ENCODE measurements at places on chromosomes 3 and 15.

DNA sequence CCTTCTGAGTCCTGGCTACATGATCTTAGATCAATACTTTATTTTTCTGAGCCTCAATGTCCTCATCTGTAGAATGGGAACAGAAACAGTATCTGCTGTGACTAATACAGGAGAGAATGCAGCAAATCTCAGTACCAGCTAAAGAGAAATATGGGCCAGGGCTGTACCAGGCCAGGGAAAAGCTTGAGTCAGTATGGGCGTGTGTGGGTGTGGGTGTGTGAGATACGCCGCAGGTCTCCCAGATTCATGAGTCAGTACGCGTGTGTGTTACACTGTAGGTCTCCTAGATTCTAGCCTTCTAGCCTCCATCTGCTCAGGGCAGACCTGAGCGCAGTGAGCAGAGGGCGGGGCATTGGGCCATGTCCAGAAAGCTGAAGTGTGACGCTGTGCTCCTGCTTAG, 15.2 kb downstream of the GNAI2 start:
- DNase-seq: no peak

DNA sequence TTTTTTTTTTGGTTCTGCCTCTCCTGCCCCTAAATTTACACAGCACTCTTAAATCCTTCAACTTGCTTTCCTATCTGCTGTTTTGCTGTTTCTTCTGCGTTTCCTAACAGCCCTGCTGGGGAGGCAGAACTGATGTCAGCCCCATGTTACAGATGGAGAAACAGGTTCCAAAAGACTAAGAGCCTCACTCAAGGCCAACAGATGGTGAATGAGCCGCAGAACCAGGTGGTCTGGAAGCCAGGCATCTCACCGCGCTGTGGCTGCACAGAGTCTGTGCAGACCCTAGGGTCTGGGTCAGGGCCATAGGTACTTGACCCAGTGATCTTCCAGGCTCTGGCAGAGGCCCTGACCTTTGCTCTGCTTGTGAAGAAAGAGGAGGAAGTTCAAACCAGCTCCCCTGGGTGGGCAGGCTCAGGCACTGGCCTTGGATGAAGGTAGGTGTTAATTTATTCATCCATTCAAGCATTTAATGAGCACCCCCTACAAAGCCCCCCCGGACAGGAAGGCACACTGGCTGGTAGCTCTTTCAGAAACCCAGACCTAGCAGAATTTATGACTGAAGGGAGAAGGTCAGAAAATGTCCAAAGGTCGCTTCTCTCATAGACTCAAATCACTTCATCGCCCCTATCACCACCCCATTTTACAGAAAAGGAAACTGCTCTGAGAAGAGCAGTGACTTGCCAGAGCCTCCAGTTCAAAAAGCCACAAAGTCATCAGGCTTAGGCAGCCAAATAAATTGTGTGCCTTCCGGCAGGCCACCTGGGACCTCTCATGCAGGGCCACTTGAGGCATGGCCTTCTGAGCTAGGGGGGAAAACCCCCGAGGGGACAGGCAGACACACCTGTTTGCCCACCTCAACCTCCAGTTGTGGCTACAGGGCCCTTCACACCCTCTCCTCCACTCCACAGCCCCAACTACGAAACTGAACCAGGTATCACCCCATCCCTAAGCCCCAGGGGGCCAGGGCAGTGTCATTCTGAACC, 2.7 kb downstream of the CHDH start:
- no peak for DNase-seq

DNA sequence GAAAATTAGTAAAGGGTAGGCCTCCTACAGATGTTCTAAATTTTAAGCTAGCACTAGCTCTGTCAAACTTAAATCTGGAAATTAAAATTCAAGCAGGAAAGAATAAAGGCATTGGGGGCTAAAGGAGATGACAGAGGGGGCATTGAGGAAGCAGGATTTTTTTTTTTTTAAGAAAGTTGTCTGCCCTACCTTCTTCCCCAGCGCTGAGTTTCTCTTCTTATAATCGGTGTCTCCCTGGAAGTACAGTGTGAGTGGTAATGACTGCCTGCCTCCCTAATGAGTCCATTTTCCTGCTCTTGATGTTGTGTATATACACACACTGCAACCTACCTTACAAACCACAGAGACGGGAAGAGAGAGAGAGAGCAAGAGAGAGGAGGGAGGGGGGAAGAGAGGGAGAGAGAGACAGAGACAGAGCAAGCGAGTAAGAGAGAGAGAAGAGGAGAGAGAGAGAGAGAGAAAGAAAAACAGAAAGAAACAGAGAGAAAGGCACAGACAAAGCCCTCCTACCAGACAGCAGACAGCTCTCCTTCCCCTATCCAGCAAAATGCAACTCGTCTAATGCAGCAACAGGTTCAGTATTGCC, 47.0 kb downstream of the ZBTB20 start:
- DNase-seq: no peak

- DNase-seq: no peak
Observed at GRCh38 chr3:19250959-19251610, 102.8 kb downstream of the KCNH8 start.

DNA sequence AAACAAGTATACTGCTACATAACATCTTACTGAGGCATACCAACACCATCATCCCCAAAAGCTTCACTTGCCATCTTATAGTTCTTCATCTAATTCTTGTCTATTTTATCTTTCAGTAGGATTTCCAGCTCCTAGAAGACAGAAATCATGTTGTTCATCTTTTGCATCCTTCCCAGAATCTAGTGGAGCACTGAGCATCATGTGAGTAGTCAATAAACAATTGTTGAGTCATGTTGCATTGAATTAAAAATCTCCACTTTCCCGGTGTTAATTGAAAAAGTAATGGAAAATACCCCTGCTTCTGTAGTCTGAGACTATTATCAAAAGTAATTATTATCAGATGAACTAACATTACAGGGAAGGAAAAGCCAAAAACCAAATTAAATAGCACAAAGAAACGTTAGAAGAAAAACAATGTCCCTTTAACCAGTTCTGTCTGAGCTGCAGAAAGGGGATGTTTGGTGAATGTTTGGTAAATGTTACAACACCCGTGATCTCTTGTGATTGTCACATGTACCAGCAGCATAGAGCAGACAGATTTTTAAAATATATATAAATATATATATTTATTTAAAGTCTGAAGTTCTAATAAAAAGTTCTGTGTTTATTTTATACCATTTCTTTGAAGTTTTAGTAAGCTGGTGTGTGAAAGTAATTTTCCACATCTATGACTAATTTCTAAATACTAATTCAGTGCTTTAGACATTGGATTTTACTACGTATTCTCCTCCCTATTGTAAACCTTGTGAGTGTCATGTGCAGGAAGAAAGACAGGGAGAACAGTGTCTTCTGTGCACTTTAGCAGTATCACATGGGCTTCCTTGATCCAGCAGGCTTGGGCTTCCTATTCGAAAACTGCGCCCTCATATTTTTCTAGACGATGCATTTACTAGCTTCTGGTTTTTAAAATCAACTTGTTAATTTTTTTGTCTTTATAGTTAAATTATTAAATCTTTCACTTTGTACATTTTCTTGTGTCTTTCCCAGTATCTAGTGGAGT, 85.6 kb downstream of the RAP2B start:
- no peak for DNase-seq

DNA sequence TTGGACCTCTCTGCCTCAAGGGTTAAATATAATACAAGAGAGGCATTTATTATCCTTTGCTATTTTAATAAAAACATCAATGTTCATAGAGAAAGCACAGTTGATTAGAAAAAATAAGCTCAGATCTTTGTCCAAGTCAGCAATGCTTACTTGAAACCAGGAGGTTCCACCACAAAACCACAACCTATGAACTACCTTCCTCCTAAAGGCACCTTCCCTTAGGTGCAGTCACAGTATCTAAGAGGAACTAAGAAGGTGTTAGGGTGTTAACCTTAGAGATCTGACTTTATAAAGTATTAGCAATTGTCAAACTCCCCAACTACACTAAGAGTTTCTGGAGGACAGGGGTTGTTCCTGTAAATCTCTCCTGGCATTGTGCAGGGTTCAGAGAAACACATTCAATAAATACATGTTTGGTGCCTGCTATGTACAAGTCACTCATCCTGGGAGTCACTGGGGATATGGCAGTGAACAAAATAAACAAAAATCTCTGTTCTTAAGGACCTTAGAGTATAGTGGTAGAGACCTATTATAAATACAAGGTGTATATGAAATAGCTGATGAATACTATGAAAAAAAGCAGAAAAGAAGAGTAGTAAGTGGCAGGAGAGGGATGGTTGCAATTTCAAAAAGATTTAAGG, 208.6 kb downstream of the NFKBIZ start:
- DNase-seq: no peak
